ENCODE measurements at places on chromosomes 6 and 20.

DNA sequence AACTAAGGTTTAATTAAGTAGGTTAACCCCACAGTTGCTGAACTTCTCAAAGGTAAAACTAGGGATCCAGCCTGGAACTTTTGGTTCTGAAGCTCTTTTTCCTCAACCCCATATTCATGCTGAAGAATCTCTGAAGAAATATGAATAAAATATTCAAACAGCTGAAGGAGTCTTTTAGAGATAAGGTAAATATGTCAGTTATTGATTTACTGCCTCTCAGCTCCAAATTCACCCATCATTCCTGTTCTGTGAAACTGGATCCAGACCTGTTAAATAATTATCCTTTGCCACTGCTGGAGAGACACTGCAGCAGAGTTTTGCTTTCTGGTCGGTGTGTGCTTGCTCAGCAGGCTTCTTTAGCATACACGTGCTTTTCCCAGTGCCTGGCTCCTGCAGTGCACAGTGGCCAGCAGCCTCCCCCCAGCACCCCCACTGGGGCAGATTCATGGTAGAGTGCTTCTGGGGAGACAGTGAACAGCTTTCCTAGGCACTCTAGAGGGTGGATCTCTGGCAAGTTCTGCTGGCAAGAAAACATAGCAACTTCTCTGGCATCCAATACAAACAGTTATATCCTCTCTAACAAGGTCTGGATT is 62.0 kb upstream of the BCLAF1 start:
- DNase-seq: no peak

DNA sequence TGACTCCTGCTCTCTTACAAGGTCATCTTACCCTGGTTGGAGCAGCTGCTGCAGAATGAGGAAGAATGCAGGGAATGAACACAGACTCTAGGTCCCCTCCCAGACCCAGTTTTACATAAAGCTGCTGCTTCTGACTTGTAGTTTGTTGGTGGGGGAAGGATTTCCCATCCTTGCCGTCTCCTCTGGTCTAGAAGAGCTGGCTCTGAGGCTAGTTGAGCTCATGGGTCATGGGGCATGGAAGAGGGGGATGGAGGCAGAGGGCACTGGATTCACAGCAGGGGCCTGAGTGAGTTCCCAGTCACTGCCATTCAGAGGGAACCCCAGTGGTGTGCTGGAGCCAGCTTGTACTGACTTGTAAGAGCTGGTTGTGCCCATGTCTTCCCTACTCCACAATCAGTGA is 9.2 kb upstream of the GUCA1A start:
- no peak for DNase-seq

- DNase-seq: no peak
Measured at GRCh38 chr6:13413466-13413862, 73.9 kb downstream of the GFOD1 start.

DNA sequence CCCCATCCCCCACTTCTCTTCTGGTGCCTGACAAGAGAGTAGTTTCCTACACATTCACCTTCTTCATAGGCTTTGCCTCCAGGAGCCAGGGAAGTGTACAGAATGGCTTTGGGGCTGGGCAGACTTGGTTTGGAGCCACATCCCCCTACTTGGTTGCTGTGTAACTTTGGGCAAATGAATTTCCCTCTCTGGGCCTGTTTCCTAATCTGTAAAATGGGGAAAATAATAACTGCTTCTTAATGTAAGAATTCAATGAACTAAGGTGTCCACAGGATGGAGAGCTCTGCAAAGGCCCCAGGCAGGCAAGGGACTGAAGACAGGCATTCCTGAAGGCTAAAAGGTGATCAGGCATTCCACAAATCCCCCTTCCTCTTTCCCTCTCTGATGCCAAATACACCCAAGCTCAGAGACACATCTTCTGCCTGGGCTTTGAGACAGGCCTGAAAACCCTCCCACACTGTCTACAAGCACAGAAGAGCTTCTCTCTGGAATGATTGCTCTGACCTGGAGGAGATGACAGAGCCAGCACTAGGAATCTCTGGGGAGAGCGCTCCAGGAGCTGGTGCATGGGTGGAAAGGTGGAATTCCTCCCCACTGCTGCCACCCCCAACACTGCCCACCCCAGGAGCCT is 6.9 kb upstream of the C20orf203 start:
- DNase-seq: no peak

DNA sequence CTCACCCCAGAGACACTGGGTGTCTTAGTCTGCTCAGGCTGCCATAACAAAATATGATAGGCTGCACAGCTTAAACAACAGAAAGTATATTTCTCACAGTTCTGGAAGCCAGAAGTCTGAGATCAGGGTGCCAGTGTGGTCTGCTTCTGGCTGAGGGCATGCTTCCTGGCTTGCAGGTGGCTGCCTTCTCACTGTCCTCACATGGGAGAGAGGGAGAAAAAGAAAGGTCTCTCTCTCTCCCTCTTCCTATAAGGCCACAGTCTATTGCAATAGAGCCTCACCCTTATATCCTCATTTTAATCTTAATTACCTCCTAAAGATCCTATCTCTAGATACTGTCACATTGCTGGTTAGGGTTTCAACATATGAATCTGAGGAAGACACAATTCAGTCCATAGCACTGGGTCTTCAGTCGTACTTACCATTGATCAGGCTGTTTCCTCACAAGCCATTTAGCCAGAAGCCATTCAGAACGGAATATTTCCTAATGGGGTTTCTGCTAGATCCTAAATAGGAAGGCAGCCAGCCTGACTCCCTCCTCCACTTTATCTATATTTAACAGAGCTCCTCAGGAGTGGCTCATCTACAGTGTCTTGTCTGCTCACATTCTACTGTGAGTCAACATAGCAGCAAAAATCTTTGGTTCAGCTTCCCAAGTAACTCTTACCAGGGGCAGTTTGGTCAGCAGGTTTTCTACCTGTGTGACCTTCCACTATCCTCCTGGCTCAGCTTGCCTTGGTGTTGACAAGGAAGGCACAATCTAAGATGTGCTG is 42.2 kb downstream of the CD164 start:
- no peak for DNase-seq

GRCh38 chr6:112560651-112561050 is 213.5 kb downstream of the RFPL4B start:
- DNase-seq: no peak

GRCh38 chr6:50780382-50780781 is 38.3 kb upstream of the TFAP2B start:
- no peak for DNase-seq

DNA sequence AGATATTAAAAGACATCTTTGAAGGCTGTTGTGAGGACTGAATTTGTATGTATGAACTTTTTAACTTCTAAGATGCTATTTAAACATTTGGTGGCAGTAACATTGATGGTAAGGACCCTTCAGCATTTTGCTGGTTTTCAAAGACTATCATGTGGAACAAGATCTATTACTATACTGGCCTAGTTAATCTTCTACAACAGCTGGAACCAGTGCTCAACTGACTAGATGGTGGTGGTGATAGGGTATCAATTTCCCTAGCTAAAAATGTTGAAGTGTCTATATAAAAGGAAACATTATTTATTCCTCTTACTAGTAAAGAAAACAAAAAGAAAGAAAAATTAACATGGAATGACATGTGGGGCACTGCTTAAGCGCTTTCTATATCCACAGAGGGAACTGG is 195.7 kb downstream of the TASP1 start:
- DNase-seq: no peak

DNA sequence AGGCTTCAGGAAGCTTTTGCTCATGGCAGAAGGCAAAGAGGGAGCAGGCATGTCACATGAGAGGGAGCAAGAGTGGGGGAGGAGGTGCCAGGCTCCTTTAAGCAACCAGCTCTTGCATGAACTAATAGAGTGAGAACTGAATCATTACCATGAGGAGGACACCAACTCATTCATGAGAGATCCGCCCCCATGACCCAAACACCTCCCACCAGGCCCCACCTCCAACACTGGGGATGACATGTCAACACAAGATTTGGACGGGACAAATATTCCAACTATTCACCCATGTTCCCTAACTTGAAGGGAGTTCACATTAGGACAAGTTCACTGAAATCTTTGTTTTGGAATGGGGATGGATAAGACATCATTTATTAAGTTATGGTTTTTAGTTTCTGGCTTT is 155.2 kb upstream of the ESR1 start:
- no peak for DNase-seq

DNA sequence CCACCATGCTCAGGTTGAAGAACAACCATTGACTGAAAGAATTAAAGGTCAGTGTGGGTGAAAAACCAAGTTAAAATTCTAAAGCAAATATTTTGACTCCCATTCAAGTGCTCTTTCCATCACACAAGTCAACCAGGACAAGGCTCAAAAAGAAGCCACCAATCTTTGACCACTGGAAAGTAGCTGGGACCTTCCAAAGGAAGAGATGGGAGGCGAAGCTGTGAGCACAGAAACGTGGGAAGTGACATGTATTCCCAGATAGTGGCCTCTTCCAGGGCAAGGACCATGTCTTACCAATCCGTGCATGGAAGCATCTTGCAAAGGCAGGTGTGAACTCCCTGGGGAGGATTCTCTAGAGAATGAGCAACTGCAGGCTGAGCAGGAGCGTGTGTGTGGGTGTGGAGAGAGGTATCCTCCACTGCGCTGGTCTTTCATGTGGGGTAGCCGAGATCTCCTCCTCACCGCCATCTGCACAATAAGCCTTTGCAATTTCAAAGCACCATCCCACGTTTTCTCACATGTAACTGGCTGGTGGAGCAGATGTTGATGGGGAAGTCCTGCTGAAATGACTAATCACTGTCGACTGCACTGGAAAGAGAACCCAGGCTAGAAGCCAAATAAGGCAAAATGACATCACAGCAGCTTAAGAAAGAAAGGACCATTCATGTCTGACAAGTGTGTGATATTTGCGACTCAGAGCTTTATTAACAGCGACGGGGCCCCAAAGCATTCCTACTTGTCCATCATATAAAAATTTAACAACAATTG is 189.4 kb upstream of the RREB1 start:
- DNase-seq: no peak

GRCh38 chr20:50055524-50056083 is 57.3 kb downstream of the UBE2V1 start:
- DNase-seq: no peak

DNA sequence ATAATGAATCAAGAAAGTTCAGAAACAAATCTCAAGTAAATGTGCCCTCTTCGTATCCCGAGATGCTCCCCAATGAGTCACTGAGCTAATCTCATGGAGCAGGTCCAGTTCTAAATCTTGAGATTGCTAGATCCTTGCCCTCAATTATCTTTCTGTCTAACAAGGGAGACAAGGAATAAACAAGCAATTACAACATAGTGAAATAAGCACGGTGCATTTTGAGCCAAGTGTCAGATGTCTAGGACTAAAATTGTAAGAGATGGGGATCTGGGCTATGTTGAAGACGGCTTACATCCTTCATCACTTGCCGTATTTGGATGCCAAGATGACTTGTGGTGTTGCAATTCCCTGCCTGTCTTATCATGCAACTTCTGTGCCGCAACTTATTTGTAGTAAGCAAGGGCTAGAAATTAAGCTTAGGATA is 56.5 kb upstream of the ADGRF1 start:
- DNase-seq: no peak

- DNase-seq: no peak
Measured at GRCh38 chr6:122524056-122524455, 52.4 kb upstream of the SERINC1 start.
